ENCODE measurements at places on chromosomes 11 and 22.

GRCh38 chr11:126415128-126415527, 59.6 kb downstream of the ST3GAL4 start:
- DNase-seq: no peak

DNA sequence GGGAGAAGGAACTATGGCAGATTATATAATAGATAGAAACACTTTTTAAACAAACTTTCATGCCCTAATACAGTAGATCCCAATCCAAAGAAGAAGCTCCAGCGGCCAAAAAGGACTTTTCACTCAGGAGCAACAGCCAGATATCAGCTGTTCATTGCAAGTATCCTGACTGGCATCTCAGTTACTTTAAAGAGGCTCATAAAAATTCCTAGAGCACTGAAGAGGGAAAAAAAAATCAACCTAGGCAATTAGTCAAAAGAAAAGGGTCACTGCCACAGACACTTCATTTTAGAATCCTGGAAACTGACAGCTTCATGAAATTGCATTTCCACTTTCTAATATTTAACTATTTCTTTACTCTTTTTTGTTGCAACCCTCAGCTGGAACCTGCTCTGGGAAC, 170.6 kb upstream of the SOX6 start:
- no peak for DNase-seq

GRCh38 chr22:38869663-38870062, 2.4 kb downstream of the CBX6 start:
- DNase-seq: no peak

GRCh38 chr11:124627546-124627945, 4.9 kb downstream of the TBRG1 start:
- no peak for DNase-seq

DNA sequence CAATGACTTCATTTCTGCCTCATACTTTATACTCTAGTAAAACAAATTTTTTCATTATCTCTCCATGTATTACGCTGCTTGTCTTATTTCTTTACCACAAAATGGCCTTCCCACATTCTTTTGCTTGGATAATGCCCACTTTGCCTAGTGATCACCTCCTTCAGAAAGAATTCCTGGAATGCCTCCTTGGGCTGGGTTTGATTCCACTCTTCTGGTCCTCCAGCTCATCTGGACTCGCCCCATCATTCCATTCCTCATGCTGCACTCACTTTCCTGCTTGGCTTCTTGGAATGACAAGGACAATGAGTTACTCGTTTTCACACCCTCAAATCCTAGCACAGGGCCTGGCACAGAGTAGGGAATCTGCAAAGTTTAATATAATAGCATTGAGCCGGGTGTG, 475.1 kb upstream of the LARGE1 start:
- no peak for DNase-seq

- DNase-seq: no peak
Measured at GRCh38 chr22:36577019-36577418, 48.1 kb upstream of the EIF3D start.

DNA sequence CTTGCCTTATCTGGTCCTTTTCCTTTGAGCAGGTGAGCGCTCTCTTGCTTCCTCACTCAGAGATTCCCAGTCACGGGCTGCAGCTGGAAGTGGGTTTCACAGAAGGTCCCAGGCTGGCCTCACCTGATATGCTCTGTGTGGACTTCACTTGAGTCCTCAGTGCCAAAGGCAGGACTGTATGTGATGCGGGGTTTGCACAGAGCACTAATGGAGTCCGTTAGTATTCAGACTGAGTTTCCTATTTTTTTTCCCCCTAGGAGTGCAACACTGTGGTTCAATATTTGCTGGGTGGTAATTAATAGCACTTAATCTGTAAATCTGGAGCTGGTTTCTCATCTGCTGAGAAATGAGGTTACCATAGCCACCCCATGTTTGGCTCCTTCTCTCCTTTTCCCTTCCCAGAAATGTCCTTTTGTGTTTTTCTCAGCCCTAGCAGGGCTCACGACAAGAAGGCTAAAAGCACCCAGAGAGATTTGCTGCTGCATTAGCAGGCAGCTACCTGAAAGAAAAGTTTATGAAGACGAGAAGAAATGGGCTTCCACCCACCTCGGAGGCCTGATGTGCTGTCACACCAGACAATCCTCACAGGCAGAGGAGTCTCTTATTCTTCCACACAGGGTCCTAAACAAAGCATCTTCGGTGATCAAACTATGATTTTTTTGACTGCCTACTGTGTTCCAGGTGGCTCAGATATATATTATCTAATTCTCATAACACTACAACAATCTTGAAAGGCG, 262.1 kb downstream of the KIRREL3 start:
- DNase-seq: no peak

- no peak for DNase-seq
Measured at GRCh38 chr22:49948958-49949913, 11.3 kb upstream of the PIM3 start.

- no peak for DNase-seq
Measured at GRCh38 chr11:35992548-35992947, 48.7 kb downstream of the LDLRAD3 start.

DNA sequence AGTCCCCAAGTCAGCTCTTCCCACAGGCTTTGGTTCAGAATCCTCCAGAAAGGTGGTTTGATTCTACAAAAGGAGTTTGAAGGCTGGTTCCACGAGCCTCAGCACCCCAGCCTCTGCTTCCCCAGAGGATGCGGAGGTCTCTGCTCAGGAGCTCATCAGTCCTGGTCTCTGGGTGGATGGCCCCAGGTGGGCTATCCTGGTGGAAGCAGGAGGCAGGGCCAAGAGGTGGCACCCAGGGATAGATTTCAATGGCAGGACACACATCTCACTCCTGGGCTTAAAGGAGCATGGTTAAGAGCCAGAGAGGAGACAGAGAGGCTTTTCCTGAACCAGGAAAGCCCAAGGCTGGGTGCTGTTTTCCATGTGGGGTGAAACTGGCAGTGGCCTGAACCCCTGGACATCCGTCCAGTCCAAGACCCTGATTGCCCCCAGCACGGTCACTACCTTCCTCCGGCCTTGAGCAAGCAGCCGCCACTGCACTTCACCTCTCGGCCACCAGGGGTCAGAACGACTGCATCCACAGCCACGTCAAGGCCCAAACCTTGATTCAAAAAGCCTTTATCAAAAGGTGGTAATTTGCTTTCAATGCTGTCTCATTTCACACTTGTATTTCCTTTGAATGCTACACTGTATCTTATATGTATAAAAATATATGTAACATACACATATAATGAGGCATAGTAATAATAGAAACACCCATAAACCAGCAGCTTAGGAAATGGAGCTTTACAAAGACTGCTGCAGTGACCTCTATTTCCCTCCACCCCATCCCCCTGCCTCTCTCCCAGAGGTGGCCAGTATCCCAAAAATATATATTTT, 19.3 kb upstream of the FXYD2 start:
- peak; percentile 64 for DNase-seq

DNA sequence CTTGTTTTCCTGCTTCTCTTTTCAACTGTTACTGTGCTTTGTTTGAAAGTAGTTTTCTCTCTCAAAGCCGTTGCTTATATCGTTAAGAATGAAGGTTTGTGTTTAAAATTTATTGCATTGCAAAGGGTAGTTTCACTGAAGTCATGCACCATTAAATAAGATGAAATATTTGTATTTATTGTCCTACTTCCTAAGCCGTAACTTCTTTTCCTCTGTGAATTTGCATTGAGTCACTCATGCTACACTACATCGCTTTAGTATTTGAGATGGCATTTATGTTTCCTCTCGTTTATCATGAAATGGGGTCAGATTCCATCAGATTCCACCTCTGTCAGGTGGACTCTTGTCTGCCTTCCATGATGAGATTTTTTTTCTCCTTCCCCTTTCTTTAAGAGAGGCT, 65.8 kb upstream of the RASSF10 start:
- DNase-seq: no peak

GRCh38 chr11:11409224-11409623, 56.2 kb upstream of the CSNK2A3 start:
- no peak for DNase-seq

DNA sequence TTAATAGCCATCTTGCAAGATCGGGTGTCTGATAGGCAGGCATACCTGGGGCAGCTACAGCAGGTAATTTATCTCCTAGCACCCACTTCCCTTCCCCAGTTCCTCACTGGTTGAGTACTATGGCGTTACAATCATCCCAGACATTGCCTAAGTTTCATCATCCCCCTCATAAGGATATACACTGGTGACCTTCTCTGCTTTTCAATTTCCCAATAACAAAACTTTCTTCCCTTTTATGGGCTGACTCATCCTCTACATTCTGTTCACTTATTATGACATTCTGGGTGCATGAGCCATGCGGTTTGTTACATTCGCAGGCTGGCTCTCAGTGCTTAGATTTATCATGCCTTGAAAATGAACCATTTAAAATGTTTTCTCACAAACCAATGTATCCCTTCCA, 5.0 kb upstream of the MRPL11 start:
- DNase-seq: no peak

- peak; percentile 49 for DNase-seq
Measured at GRCh38 chr11:67267188-67268080, 1.2 kb downstream of the GRK2 start.

Data from central memory CD4-positive, alpha-beta T cell (primary cell).